ENCODE measurements at places on chromosomes 13 and 19. TPM values are rescaled to one million over a fixed set of nuclear protein-coding genes. Genes with fewer than 3 reads are reported as not detected.
A peak's percentile ranks its signal among the peaks of the same experiment; 100 is the strongest.

DNA sequence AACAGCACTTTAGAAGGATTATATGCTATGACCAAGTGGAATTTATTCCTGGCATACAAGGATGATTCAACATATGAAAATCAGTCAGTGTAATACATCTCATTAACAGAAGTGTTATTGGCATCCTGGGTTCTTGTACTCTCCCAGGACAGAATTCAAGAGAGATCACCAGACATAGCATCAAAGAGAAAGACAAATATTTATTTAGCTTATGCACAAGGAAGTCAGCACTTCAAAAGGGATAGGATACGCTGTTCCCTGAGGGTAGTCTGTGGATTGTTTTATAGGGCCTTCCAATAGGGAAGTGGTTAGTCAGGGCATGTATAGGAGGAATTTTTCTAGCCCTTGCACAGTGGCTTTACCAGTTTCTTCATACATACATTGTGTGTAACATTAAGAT, 1238.0 kb downstream of the PCDH17 start:
- no peaks in the 10 kb centered on the region for H3K36me3 ChIP-seq
- no peak for DNase-seq
- H3K27me3 ChIP-seq = no peaks in the 10 kb centered on the region
- H3K4me1 ChIP-seq = no peaks in the 10 kb centered on the region

The SCEL gene
- not detected for total RNA-seq

DNA sequence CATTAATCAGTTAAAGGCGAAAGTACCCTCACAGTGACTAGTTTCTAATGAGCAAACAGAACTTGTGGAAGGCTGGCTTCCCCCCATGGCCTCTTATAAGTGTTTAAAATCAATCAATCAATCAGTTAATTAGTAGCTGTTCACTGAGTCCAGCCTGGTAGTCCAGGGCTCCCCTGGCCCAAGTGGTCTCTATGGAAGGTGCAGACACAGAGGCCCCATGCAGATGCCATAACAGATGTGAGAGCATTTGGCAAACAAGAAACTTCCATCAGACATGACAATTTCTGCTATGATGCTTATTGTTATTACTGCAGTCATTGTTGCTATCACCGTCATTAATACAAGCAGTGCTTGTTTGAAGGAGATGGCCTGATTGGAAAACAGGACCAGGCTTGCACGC, 179.0 kb upstream of the TSHZ3 start:
- no peak for DNase-seq
- H3K27me3 ChIP-seq = peaks cover 4% of the 10 kb centered on the region
- peaks cover 5% of the 10 kb centered on the region for H3K36me3 ChIP-seq

GRCh38 chr13:98187965-98188261, 10.8 kb upstream of the RNF113B start:
- H3K36me3 ChIP-seq = no peaks in the 10 kb centered on the region
- DNase-seq = no peak
- no peaks in the 10 kb centered on the region for H3K4me1 ChIP-seq
- no peak overlapping the region for H3K27ac ChIP-seq

GRCh38 chr13:25213715-25214114, 41.6 kb upstream of the AMER2 start:
- H3K4me3 ChIP-seq = no peak overlapping the region
- H3K4me1 ChIP-seq = no peaks in the 10 kb centered on the region
- H3K27me3 ChIP-seq = peaks cover 5% of the 10 kb centered on the region
- no peaks in the 10 kb centered on the region for H3K36me3 ChIP-seq
- H3K27ac ChIP-seq = no peak overlapping the region

- H3K36me3 ChIP-seq = no peaks in the 10 kb centered on the region
- peak overlapping the region; percentile 69 for H3K4me3 ChIP-seq
- H3K27ac ChIP-seq = no peak overlapping the region
- peaks cover 39% of the 10 kb centered on the region for H3K27me3 ChIP-seq
Observed at GRCh38 chr13:74575729-74576125, 441.5 kb upstream of the KLF12 start.

GRCh38 chr19:48953990-48954594, 583 bp upstream of the BAX start:
- peak overlapping the region; percentile 89 for H3K27ac ChIP-seq
- peaks cover 27% of the 10 kb centered on the region for H3K4me1 ChIP-seq
- peaks cover 28% of the 10 kb centered on the region for H3K36me3 ChIP-seq
- no peak for DNase-seq
- H3K27me3 ChIP-seq = no peaks in the 10 kb centered on the region

GRCh38 chr13:37627428-37627827, 28.9 kb upstream of the POSTN start:
- H3K27me3 ChIP-seq = no peaks in the 10 kb centered on the region
- no peaks in the 10 kb centered on the region for H3K36me3 ChIP-seq

DNA sequence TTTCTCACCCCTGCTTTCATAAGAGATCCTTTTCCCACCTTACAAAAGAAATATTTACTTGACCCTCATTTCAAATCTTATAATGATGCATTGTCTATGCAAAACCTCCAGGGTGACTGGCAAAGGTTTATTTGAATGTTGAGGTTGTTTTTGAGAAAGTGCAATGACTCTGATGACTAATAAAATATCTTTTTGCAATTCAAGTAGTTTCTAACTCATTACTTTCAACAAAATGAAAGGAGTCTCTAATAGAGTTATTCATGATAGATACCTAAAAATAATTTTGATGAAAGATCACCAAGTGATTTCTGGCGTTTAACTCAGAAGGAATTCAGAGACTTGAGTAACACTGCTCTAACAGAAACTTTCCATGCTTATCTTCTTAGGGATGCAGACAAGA, 144.2 kb downstream of the FOXO1 start:
- H3K4me3 ChIP-seq = no peak overlapping the region
- DNase-seq = no peak
- H3K36me3 ChIP-seq = peaks cover 3% of the 10 kb centered on the region
- H3K4me1 ChIP-seq = peaks cover 48% of the 10 kb centered on the region
